ENCODE measurements at places on chromosomes 3 and 15.

- no peak for DNase-seq
These were observed 82.2 kb downstream of the ABI3BP start for GRCh38 chr3:100910986-100911385.

GRCh38 chr3:116877968-116878367 is 168.4 kb downstream of the TUSC7 start:
- DNase-seq, result no peak

DNA sequence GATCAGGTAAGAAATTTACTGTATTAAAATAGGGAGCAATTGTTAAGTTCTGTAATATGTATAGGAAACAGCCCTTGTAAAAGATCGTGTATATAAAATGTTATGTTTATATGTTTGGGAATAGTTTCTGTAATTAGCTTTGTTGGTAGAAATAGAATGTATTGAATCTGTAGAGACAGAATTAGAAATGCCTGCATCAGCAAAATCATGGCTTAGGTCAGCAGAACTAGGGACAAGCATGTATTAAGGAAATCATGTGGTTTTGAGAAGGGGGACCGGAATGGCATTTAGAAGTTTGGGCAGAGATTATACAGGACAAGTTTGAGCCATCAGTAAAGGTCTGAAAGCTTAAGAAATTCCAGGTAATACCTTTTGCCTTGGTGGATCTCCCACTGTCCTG is 177.9 kb downstream of the ERC2 start:
- no peak for DNase-seq

DNA sequence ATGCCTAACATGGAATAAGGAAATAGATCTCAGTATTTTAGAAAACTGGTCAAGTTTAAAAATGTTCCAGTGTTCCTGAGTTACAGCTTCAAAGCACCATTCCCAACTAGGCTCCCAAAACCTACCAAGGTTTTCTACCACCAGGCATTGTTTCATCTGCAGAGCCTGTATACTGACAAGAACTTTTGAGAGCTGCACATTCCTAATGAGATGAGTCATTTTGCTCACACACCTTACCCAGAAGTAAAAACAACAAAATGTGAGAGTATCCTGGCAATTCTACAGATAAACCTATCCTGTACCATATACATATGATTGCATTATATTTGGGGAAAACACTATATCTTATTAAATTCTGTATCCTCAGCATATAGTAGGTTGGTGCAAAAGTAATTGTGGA is 90.7 kb downstream of the ATP8B4 start:
- no peak for DNase-seq

GRCh38 chr3:71064956-71065763 is 518.4 kb downstream of the FOXP1 start:
- no peak for DNase-seq

GRCh38 chr3:31462050-31462569 is 70.6 kb upstream of the STT3B start:
- DNase-seq, result no peak

GRCh38 chr15:60548101-60548500 is 69.2 kb upstream of the ICE2 start:
- no peak for DNase-seq

GRCh38 chr3:32420126-32421038 is 28.7 kb downstream of the CMTM7 start:
- DNase-seq, result no peak

- DNase-seq, result no peak
These were observed 2.6 kb upstream of the FOXP1 start for GRCh38 chr3:71585887-71586809.

- DNase-seq, result no peak
These were observed 146.6 kb downstream of the SERPINI1 start for GRCh38 chr3:167882057-167882667.

DNA sequence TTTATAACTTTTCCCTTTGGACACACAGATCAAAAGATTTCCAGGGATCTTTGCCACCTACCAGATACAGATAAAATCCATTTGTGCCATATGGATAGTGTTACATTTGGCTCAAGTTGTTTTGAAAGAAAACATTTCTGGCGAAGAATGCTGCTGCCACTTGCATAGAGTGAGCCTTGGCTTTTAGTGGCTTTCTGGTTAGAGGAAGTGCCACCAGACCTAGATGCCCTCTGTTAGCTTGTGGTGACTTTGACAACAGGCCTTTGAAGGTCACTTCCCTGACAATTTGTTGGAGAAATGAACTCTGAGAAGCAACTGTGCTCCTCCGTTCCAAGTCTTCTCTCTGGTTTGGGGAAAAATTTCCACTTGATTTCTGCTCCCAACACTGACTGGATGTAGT is 158.0 kb downstream of the CHST2 start:
- no peak for DNase-seq

DNA sequence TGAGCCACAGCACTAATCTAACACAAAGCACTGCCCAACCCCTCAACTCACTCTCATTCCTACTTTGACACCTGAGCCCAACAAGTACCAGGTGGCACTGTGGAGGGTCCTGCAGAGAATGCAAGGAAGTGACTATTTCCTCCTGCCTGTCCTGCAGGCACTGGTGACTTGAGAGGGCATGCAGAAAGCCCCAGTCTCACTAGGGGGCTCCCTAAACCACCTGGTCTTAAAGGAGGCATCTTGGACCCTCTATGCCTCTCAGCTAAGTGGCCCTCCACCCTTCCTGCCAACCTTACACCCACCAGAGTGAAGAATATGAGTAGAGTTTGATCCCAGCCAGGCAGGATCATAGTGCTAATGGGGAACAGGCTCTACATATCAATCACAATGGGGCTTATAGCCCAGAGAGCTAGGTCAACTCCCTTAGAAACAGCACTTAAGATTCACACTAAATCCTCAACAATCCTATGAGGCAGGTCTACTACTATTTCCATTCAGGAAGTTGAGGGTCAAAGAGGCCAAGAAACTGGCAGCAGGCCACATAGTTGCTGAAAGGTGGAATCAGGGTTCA is 15.2 kb downstream of the TRAIP start:
- no peak for DNase-seq

- DNase-seq, result no peak
These were observed 43.2 kb downstream of the GOLIM4 start for GRCh38 chr3:168052515-168052914.

GRCh38 chr3:54481606-54482365 is 359.4 kb downstream of the CACNA2D3 start:
- DNase-seq, result no peak

DNA sequence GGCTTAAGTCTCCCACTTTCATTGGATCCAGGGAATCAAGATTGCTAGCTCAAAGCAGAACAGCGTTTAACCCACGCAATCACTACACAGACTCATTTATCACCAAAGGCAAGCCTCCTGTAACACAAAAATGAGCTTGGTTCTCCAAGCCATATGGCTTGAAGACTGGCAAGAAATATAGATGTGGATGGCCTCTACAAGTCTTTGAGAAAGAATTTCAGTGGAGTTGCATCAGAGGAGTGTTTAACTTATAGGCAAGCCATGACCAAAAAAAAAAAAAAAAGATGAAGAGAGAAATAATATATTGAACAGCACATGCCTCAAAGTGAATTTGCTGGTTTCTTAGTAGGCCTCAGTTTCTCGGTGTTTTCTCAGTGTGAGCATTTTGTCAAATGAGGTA is 27.3 kb downstream of the PDZRN3 start:
- no peak for DNase-seq

- DNase-seq, result no peak
These were observed 17.6 kb upstream of the CYP11A1 start for GRCh38 chr15:74384881-74385643.

- no peak for DNase-seq
These were observed 46.1 kb downstream of the LRRC3B start for GRCh38 chr3:26668696-26669095.

DNA sequence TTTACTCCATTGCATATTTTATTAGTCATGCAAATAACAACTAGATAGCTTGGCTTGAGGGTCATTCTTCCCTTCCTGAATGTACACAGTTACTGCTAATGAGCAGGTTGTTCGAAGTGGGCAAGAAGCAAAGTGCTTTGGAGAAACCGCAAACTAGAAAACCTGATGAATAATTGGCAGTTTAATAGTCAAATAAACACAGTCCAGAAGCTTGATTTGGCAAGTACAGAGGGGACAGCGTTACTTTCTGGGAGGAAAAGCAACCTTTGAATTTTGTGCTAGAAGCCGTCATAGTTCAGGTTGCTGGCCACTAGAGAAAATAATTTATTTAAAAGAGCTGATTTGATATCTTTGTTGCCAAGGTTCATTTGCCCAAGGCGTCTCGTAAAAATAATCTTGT is 94.9 kb downstream of the MFSD1 start:
- no peak for DNase-seq

DNA sequence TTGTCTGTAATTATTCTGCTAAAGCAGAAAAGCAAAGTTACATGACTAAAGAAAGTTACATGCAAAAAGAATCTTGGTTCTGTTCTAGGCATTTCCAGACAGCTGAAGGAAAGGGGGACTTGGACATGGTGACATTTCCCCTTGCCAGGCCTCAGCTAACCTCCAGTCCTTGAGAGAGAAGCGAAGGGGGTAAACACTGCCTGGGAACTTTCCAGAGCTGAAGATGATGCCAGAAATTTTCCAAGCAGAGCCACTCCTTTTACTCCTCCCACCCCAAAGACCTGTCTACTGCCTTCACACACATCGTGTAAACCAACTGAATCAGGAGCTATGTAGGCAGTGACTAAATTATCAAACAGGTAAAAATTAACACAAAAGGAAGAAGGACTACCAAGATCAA is 5.4 kb downstream of the MEX3B start:
- DNase-seq, result no peak

- no peak for DNase-seq
These were observed 35.5 kb downstream of the ANKDD1A start for GRCh38 chr15:64947211-64947610.

All from activated CD8-positive, alpha-beta memory T cell treated with anti-CD3 and anti-CD28 coated beads for 1 hour (primary cell).